Activated naive CD8-positive, alpha-beta T cell treated with anti-CD3 and anti-CD28 coated beads, Interleukin-2, amount 10 ng/mL, durations not matched to agents 7 days and 5 days (primary cell): ENCODE measurements at places on chromosomes 1 and 21. TPM values are rescaled to one million over a fixed set of nuclear protein-coding genes. Genes with fewer than 3 reads are reported as not detected.

Gene CASQ2
- total RNA-seq: not detected

- no peak for DNase-seq
These were observed 287.5 kb downstream of the SMYD3 start for GRCh38 chr1:246219508-246220030.

GRCh38 chr1:19199969-19200604 is 10.0 kb downstream of the UBR4 start:
- DNase-seq: no peak

Gene ASH1L
- 57.8 TPM for total RNA-seq

- no peak for DNase-seq
These were observed 76.4 kb upstream of the DNAH14 start for GRCh38 chr1:224852901-224853568.

Gene PHF13
- total RNA-seq: 12.1 TPM

GRCh38 chr1:85397490-85398032 is 67.4 kb downstream of the DDAH1 start:
- DNase-seq: no peak
